ENCODE measurements at places on chromosomes 12 and 14.

- DNase-seq: no peak
Measured at GRCh38 chr12:47370421-47370820, 290.7 kb upstream of the AMIGO2 start.

GRCh38 chr14:53180272-53181221 lies 27.4 kb upstream of the DDHD1 start:
- DNase-seq: no peak

DNA sequence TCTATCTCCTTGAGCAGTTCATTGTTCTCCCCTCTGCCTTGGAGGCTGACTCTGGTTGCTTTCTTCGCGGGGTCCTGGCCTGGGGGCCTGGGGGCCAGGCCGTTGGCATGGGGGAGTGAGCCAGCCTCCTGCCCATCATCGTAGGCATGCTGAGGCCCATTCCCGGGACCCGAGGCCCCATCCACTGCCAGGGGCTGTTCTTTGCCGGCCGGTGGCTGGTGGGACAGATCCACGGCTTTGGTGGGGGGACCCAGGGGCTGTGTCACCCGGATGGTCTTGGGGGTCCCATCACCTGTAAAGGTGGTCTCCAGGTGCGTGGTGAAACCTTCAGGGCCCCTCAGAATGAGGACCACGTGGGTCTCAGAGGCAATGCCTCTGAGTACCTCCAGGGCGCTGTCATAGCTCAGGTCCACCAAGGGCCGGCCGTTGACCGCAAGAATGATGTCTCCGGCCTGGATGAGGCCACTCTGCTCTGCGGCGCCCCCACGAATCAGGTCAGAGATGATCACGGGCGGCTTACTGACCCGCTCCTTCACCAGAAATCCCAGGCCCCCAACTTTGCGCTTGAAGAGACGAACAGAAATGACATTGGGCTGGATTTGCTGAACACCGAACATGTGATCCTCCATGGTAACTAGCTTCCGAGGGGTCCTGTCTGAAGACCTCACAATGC lies 30.8 kb downstream of the NOS1 start:
- no peak for DNase-seq

DNA sequence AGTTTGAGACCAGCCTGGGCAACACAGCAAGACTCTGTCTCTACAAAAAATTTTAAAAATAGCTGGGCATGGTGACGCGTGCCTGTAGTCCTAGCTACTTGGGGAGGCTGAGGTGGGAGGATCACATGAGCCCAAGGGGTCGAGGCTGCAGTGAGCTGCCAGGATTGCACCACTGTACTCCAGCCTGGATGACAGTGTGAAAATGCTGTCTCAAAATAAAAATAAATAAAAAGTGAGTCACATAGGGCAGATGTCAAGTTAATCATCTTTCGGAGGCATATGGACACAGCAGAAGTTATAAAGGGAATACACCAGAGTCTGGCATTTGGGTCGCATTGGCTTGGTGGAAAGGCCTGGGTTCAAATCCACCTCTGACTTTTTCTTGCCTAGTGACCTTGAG lies 92.7 kb downstream of the PHETA1 start:
- DNase-seq: no peak

DNA sequence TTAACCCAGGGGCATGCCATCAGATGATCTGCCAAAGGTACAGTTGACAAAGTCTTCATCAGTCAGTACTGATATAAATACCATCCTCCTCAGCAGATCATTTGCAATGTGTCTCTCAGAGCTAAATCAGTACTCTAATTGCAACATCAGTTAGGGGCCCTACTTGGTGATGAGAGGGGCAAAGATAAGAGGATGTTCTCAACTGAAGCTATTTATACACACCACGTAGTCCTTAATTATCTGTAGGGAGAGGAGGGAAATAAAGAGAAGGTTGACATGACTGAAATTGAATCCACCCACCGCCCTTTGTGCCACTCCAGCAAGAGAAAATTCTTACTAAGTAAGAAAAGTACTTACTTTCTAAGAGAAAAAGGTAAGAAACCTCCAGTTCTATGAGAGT lies 157.8 kb upstream of the NUDT4 start:
- no peak for DNase-seq

DNA sequence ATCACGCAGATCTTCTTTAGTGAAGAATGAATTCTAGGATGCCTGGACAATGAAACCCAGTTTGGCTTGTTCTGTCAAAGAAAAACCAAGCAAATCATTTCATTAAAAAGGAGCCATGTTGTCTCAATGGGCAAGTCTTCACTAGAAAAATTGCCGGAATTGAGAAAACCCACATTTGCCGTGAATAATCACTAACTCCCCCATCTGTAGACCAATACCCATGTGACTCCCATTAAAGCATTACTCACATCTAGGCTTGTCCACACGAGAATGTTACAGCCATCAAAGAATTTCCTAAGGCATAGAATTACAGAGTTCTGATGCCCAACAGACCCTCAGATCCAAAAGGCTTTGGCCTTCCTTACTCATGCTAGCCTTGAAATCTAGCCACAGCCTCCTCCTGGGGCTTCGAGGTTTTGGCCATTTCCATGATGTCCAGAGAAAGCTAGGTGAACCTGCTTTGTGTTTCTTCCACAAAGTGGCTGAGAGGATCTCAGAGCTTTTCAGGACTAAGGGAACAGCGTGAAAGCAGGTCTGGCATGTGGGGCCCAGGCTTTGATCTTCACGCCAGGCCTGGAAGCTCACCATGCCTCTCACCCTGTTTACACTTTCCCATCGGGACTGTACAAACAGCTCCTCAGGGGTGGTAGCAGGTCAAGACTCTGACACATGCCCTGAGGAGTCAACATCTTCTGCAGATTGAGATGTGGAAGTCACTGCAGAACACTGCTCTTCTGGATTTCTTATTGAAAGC lies 12.1 kb downstream of the SLC7A8 start:
- DNase-seq: no peak

DNA sequence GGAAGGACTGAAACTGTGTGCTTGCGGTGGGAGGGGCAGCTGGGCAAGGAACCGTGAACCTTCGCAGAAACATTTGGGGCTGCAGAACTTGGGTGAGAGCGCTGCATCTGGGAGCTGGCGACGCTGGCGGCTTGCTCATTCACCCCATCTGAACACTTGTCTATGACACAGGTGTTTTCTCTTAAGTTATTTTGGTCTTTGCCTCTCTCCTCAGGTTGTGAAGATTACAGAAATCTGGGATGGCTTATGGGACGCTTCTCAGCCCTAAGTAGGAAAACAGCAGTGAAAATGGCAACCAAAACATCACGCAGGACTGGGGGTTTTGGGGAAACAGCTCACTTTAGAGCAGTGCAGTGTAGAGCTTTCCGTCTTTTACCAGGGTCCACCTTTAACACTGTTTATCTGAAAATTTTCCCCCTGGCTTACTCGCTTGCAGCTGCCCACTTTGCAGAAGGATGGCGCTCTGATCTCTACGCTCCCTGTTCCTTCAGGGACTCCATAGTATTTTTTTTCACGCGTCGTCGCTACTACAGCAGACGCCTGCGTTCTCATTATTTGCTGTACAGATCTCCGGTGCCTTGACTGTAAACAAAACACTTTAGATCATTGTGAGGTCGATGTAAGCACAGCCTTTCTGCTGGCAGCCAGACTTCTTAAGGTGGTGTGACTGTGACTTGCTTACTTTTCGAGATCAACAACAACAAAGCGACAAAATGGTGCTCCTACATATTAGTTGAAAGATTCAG lies 2.7 kb upstream of the CDKN1B start:
- DNase-seq: peak; percentile 82

GRCh38 chr12:69003991-69004390 lies 71.0 kb upstream of the CPM start:
- DNase-seq: no peak

- no peak for DNase-seq
Measured at GRCh38 chr14:103536693-103537092, 7.7 kb downstream of the TRMT61A start.

- DNase-seq: no peak
Measured at GRCh38 chr14:81289516-81289915, 68.8 kb upstream of the GTF2A1 start.

DNA sequence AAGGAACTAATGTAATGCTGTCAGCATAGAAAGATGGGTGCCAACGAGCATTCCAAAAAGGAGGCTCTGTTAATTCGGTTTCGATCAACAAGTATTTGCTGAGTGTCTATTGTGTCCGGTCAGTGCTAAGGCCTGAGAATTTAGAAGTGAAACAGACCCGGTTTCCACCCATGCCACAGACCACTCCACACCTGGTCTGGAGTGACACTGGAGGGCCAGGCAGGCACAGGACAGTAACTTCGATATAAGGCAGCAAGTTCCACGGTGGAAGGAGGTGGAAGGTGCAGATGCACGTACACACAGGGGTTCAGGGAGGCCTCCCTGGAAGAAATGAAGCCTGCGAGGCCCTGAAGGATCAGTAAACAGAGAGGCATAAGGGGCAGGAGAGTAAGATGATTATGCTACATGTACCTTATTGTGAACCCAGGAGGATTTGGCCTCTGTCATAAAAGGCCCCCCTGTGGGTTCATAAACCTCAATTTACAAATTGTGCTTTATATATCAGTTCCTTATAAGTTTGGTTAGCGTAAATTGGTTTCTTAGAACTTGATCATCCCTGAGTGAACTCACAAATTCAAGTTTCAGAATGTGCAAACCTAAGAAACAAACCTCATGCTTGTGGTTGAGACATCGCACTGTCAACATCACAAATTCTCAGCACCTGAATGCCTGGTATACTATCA lies 25.9 kb downstream of the SSH1 start:
- DNase-seq: no peak

- DNase-seq: no peak
Measured at GRCh38 chr12:92061061-92061460, 84.6 kb downstream of the BTG1 start.

- DNase-seq: no peak
Measured at GRCh38 chr14:51609251-51609954, 42.3 kb upstream of the FRMD6 start.

- no peak for DNase-seq
Measured at GRCh38 chr12:3263939-3264922, 187.1 kb downstream of the TSPAN9 start.

DNA sequence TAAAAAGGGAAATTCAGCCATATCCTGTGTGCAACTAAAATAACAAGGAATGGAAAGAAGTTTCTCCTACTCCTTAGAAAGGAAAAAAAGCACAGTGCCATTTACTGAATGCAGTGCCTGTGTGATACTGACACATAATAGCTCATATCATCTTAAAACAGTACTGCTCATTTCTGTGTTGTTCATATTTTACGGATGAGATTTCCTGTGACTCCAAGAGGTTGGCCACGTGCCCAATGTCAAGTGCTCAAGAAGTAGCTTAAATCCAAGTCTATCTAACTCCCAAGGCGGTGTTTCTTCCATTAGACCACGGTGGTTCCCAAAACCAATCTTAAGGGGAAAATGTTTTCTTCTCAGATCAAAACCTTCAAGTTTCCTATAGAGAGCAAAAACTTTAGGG lies 20.0 kb downstream of the MAP3K9 start:
- DNase-seq: no peak

- peak; percentile 72 for DNase-seq
Measured at GRCh38 chr14:89493877-89494634, 77.0 kb upstream of the FOXN3 start.

DNA sequence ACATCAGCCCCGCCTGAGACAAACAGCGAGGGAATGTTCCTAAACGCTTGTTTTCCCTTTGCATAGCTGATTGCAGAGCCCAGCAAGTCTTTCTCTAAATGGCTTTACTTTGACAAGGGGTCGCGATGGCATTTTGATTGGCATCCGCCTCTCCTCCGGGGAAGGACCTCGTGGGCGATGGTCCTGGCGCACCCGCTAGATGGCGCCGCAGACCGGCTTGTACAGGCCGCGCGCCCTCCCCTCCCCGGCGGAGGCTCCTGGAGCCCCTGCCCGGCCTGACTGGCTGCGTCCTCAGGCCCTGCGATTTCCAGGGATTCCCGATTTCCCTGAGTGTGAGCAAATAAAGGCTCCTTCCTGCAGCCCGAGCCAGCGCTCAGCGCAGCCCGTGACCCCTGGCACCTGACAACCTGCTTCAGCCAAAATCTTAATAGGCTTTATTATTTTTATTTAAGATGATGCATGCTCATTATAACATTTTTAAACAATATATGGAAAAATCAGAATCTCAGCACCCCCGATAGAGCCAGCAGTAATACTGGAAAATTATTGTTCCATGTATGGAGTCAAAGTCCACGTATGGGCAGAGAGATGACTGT lies 468.3 kb downstream of the AACS start:
- DNase-seq: peak; percentile 49

DNA sequence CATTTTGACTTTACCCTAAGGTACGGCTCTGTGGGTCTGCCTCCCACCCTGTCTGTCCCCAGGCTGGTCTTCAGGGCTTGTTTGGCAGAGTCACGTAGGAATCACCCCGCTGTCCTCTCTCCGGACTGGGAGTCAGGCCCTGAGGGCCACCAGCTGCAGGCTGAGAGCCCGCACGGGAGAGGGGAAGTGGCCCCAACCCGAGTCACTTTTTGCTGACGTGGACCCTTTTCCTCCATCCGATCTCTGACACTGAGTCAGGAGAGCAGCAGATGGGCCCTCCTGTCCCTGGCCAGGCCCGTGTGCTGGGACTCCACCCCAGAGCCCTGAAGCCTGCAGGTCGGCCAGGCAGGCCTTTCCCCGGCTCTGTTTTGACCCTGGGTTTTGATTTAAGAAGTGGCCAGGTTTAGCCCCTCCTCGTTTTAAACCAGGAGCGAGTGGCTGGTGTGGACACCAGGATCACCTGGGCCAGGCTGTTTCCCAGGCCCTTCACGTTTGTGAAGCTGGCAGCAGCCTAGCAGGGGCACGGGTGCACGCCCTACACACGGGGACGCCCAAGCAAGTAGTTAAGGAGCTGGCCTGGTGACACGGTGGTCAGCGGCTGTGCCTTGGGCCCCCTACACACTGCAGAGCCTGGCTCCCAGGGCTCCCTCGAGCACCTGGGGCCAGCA lies 12.5 kb upstream of the TEX22 start:
- no peak for DNase-seq

DNA sequence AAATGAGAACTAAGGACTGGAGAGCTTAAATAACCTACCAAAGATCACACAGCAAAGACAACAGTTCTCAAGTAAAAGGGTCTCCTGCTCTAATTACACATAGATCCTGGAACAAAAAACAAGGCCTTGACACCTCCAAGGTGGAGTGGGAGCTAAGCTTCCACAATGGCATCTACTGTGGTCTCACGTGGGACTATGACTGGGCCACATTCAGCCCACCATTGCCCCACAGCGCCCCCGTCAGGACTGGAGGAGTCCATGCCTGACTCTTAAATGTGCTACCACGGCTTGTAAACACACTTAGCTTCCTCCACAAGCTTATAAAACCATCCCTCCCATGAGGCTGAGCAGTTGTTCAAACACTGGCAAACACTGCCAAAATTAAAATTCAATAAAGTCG lies 88.5 kb downstream of the GCH1 start:
- peak; percentile 44 for DNase-seq

GRCh38 chr14:103872481-103873113 lies 25.2 kb upstream of the PPP1R13B start:
- DNase-seq: peak; percentile 57

GRCh38 chr14:68535404-68536017 lies 257.4 kb downstream of the ZFP36L1 start:
- no peak for DNase-seq

GRCh38 chr12:65965358-65965757 lies 141.1 kb downstream of the HMGA2 start:
- DNase-seq: no peak

GRCh38 chr14:20455355-20456300 lies 602 bp downstream of the APEX1 start:
- no peak for DNase-seq
